ENCODE measurements at places on chromosomes 4 and X.

DNA sequence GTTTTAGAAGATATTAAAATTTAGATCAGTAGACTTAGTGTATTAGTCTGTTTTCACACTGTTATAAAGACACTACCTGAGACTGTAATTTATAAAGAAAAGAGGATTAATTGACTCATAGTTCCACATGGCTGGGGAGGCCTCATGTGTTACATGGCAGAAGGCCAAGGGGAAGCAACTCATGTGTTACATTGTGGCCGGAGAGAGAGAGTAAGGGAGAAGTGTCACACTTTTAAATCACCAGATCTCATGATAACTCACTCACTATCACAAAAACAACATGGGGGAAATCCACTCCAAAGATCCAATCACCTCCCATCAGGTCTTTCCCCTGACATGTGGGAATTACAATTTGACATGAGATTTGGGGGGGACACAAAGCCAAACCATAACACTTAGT is 1159.7 kb upstream of the PCDH7 start:
- DNase-seq, result no peak

GRCh38 chr4:85725721-85726170 is 250.8 kb downstream of the ARHGAP24 start:
- no peak for DNase-seq

GRCh38 chr4:180808862-180809261 is 1434.3 kb upstream of the TENM3 start:
- DNase-seq, result no peak

DNA sequence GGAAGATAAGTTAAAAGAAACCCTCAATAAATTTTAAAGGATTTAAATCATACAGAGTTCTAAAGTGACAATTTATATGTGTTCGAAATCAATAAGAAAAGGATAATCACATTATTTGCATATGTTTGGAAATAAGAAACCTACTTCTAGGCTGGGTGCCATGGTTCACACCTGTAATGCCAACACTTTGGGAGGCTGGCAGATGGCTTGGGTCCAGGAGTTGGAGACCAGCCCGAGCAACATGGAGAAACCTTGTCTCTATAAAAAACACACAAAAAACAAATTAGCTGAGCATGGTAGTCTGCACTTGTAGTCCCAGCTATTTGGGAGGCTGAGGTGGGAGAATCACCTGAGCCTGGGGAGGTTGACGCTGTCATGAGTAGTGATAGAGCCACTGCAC is 8.1 kb upstream of the SAP30 start:
- no peak for DNase-seq

DNA sequence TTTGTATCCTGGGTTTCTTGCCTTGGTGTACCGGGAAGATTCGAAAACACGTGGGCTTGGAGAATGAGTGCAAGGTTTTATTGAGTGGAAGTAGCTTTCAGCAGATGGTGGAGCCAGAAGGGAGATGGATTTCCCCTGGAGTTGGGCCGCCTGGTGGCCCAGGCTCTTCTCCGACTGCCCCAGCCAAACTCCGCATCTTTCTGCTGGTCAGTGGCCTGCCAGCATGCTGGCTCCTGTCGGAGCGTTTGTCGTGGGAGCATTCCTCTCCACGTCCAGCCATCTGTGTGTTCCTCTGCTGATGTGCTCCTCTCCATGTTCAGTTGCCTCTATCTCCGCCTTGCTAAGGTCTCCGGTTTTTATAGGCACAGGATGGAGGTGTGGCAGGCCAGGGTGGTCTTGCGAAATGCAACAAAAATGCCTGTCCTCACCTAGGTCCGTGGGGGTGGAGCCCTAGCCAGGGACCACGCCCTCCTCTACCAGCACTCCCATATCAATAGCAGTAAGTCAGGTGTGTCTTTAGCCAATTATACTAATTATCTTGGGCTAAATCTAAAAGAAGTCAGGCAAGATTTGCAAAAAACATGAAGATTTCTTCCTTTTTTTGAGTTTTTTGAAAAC is 745.8 kb upstream of the AMOT start:
- DNase-seq, result no peak

DNA sequence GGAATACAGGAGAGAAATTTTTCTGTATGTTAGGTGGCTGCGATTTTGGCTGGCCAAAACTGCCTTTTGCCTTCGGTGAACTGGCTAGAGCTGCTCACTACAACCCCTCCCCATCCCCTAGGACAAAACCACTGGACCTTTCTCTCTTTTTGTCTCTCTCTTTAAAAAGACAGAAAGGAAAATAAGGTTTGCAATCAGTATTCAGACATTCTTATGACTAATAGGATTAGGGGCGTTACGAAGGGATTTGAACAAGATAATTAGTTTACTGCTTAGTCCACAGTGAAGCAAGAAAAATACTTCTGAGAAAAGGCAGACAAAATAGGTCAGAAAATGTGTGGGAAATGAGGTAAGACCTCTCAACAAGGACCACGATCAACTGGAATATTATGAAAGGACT is 180.4 kb downstream of the SLIT2 start:
- no peak for DNase-seq

- no peak for DNase-seq
Observed at GRCh38 chr4:86981789-86982188, 47.0 kb downstream of the AFF1 start.

DNA sequence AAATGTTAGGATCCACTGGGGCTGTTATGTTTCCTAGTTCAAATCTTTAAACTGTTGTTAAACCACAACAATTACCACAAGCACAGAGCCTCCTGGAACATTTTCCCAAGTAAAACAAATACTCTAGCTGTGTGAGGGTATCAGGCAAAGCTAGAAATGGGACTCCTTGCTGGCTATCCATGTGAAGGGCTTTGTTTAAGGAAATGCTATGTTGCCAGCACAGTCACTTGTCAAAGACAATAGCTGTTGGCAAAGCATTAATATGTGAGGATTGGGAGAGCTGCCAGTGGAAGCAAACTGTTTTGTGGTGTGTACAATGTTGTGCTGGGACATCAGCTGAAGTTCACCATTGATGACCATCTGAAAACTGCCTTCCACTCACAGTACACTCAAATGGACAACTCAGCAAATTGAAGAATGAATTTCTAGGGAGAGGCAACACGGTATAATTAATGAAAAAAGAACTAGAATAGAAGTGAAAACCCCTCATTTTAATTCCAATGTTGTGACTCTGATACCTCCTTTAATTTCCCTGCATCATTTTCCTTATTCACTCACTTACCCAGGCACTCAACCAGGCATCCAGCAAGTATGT is 100.8 kb downstream of the ANXA3 start:
- no peak for DNase-seq

GRCh38 chr4:66639361-66639760 is 905.9 kb downstream of the CENPC start:
- no peak for DNase-seq

GRCh38 chrX:80216086-80216485 is 201.5 kb downstream of the TBX22 start:
- DNase-seq, result peak; percentile 5

DNA sequence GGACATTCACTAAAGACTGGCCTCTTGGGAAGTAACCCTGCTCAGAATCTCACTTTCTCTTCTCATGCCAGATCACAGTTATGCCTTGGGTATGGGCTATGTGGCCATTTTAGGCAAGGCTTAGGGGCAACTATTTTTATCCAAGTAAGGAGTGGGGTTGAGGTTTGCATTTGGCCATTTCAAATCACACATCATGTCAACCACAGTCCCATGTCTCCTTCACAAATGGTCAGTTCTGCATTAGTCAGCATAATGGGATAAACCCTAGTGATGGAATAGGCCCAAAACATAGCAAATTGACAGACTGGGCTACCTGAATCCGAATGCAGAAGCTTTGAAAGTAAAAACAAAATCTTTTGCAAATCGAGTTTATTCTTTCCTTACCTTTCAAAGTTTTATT is 827 bp upstream of the RTL3 start:
- DNase-seq, result no peak

DNA sequence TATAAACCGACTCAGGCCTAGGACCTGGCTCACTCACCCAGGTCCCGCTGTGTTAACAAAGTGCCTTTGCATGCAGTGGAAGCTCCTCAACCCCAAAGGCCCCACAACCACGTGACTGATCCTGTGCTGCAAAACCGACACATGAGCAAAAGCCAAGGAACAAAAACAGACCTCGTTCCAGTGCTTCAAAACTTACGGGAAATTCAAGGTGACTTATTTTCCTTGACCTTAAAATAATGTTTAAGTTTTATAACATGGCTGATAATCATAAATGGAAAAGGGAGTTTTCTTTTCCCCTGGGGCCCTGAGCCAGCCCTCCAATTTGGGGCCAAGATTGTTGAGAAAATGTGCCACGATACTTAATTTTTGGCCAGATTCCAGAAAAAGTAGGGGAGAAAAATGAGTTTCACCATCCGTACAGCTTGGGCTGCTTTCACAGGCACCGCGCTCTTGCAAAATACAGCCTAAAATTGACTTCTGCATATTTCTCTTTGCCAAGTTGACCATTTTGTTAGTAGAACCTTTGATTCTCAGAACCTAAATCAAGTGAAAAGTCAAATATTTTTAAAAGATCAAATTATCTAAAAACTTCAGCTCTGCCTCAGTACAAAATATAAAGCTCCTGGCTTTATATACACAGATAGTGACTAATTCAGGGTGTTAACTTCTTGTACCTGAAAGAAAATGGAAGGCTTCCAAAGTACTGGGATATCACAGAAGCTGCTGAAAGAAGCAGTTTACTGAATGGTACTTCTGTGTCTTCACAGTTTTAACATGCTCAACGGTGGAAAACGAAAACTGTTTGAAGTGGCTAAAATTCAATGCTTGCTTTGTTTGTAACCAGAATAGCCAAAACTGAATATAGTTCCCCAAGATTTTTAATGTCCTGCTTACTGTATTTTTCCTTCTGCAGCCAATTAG is 93.8 kb downstream of the APBB2 start:
- DNase-seq, result no peak

Data from HT-29 (cell line).